Pons (tissue), 1 donor: ENCODE measurements at places on chromosomes 12 and 14.

DNA sequence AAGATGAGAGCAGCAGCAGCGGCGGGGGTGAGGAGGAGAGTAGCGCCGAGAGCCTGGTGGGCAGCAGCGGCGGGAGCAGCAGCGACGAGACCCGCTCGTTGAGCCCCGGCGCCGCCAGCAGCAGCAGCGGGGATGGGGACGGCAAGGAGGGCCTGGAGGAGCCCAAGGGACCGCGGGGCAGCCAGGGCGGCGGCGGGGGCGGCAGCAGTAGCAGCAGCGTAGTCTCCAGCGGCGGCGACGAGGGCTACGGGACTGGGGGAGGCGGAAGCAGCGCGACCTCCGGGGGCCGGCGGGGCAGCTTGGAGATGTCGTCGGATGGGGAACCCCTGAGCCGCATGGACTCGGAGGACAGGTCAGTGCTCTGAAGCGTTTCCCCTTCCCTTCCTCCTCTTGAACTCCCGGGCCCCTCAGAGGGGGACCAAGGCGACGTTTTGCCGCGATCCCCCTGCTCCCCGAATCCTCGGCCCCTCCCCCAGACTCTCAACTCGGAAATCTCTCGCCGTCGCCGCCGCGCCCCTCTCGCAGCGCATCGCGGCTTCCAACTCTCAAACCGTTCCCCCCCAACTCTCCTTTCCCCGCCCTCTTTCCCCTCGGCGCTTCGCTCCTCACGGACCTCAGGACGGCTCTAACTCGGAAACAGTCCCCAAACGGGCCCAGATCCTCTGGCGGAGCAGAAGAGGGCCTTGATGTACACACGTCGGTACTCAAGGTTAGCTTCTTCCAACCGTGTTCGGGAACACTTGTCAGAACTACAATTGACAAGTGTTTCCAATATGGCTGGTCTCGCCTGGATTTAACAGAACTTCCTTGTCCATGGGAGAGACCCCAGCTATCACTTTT, 947 bp downstream of the AEBP2 start:
- peak; percentile 63 for DNase-seq

- DNase-seq: no peak
Measured at GRCh38 chr14:31419967-31420318, 407 bp downstream of the HEATR5A start.

DNA sequence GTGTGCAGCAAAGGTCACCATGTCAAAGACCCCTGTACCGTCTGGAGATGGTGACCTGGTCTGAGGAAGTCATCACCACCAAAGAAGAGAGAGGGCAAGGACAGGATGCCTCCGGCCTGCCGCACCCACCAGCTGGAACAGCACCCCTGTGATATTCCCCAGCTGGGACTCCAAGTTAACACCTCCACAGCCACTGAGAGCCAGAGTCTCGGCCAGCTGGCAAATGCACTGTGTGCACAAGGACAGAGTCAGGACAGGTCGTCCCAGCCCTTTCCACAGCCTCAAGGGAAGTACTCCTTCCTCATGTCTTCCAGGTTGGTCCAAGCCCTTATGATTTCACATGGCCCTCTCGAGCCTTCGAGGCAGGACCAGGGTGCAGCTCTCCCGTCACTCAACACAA, 19.3 kb upstream of the FKBP4 start:
- DNase-seq: no peak

GRCh38 chr12:42217656-42218055, 20.4 kb downstream of the YAF2 start:
- no peak for DNase-seq

- no peak for DNase-seq
Measured at GRCh38 chr12:76782526-76782925, 18.6 kb downstream of the ZDHHC17 start.

DNA sequence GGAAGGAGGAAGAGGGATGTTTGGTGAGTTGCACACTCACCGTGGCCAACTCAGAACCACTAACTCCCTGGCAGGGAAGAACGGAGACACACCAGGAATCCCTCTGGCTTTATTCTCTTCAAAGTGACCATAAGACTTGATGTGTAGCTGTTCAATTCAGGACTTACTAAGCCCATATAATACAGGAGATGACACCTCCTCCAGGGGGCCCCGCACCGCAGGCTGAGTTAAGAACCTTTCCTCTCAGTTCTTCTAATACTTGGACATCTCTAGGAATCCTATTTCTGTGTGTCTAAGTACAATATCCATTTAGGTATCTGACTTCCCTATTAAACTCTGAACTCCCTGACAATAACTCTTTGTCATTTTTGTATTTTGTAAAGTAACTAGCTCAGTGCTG, 49.5 kb downstream of the DCAF4 start:
- DNase-seq: no peak

- no peak for DNase-seq
Measured at GRCh38 chr12:26524862-26525465, 308.0 kb downstream of the ITPR2 start.

GRCh38 chr12:92649511-92650227, 53.1 kb upstream of the PLEKHG7 start:
- peak; percentile 89 for DNase-seq

GRCh38 chr12:13052421-13052820, 8.2 kb downstream of the FAM234B start:
- no peak for DNase-seq
